NCI-H1417 treated with DMSO at 0.1 percent for 48 hours (cell line): ENCODE measurements at places on chromosomes 7 and 10.

- DNase-seq, result no peak
Observed at GRCh38 chr10:100524206-100524605, 4.5 kb upstream of the SEC31B start.

GRCh38 chr7:105690325-105690945 is 109.1 kb upstream of the EFCAB10 start:
- no peak for DNase-seq

- no peak for DNase-seq
Observed at GRCh38 chr7:43553999-43554398, 28.9 kb upstream of the STK17A start.

- no peak for DNase-seq
Observed at GRCh38 chr10:27743012-27743876, 2.4 kb downstream of the MKX start.

DNA sequence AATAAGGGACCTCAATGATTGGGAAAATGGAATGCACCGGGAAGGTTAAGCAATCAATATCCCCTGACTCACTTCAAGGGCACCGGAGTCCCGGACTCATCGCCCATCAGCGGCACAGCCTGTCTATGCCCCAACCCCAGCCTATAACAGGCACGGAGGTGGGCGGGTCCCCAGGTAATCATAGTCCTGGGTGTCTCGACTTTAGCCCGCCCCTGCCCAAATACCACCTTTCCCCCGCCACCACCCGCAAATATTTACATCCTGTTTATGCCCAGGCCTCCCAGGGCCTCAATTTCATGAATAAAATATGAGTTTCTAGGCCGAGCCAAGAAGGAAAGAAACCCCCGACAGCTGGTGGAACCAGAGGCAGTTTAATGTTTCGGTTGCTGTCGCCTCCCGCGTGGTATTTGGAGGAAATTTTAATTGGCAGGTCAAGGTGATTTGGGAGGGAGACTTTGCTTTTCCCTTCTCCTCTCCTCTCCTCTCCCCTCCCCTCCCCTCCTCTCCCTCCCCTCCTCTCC is 15.6 kb upstream of the RFC2 start:
- peak; percentile 22 for DNase-seq

DNA sequence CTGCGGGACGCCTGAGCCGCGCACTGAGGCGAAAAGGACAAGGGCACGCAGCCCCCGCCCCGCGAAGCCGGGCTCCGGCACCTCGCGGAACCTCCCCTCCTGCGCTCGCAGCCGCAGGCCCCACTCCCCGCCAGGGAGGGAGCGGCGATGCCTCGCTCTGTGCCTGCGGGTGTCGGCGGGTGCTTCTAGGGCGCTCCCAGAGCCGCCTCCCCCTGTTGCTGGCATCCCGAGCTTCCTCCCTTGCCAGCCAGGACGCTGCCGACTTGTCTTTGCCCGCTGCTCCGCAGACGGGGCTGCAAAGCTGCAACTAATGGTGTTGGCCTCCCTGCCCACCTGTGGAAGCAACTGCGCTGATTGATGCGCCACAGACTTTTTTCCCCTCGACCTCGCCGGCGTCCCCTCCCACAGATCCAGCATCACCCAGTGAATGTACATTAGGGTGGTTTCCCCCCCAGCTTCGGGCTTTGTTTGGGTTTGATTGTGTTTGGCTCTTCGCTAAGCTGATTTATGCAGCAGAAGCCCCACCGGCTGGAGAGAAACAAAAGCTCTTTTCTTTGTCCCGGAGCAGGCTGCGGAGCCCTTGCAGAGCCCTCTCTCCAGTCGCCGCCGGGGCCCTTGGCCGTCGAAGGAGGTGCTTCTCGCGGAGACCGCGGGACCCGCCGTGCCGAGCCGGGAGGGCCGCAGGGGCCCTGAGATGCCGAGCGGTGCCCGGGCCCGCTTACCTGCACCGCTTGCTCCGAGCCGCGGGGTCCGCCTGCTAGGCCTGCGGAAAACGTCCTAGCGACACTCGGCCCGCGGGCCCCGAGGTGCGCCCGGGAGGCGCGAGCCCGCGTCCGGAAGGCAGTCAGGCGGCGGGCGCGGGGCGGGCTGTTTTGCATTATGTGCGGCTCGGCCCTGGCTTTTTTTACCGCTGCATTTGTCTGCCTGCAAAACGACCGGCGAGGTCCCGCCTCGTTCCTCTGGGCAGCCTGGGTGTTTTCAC is 519 bp downstream of the ITGB8 start:
- no peak for DNase-seq

DNA sequence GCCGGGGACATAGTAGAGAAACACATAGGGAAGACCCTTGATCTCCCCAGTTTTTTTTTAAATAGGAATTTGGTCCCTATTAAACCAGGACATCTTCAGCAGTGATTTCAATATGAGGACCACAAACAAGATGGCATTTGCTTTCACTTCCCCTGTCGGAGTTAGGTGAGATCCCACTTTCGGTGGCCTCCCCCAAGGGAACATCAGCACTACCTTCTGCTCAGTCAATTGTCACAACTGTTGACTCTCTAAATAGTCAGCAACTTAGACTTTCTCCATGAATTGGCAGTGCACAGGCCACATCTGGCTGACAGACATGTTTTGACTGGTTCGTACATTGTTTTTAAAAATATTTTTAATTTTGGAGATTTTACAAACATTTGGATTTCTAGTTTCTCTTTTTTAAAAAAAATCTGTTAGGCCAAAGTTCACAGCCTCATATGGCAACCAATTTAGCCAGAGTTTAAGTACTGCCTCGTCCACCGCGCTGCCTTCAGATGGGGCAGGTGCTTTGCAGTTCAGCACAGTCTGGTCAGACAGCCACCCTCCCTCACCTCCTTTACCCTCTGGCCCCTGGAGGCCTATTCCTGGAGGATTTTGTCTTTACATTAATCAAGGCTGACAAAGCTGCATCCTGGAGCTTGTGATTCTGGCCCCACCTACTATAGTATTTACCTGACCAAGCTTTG is 139.2 kb upstream of the PRR15 start:
- no peak for DNase-seq

DNA sequence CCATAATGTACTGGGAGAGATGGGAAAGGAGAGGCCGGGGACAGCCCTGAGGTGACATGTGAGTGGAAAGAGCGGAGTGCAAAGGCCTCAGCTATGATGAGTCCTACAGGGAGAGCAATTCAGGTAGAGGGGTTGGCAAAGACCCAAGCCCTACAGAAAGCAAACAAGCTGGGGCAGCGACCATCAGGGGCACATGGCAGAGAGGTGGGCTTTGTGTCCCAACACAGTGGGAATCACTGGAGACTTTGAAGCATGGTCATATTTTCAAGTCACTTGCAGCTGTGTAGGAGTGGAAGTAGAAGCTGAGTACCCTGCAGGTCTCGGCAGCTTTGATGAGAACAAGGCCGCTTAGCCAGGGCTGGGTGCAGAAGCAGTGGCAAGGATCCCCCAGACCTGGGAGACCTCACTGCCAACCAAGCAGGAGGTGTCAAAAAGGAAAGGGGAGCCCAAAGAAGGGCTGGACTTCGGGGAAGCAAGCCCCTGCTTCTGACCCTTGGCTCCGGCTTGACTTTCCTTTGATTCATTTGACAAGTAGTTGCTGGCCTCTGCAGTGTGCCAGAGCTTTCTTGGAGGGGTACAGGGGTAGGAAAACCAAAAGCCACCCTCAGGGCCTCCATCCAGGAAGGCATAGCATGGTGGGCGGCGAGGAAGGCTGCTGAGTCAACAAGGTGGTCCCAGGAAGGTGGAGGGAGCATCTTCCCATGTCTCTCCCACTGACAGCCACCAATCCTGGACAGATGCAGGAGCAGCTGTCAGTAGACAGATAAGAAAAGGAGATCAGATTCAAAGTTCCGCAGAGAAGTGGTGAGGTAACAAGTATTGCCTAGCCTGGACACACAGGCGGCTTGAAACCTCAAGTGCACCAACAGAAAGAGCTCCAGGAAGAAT is 1.9 kb upstream of the PGAM2 start:
- DNase-seq, result no peak

DNA sequence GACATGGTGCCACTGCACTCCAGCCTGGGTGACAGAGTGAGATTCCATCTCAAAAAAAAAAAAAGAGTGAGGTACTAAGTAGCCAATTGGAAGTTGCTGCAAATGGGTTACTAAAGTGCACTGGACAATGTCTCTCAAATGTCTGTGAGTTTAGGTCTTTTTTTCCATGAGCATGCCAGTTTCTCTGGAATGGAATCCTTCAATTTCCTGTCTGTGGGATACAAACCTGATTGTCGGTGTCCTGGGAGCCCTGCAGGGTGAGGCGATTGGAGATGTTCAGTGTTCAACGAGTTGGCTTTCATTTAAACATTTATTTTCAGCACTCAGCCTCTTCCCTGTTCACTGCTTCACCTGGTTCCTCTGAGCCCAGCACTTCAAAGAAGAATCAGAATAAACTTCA is 5.3 kb upstream of the CALD1 start:
- DNase-seq, result no peak

DNA sequence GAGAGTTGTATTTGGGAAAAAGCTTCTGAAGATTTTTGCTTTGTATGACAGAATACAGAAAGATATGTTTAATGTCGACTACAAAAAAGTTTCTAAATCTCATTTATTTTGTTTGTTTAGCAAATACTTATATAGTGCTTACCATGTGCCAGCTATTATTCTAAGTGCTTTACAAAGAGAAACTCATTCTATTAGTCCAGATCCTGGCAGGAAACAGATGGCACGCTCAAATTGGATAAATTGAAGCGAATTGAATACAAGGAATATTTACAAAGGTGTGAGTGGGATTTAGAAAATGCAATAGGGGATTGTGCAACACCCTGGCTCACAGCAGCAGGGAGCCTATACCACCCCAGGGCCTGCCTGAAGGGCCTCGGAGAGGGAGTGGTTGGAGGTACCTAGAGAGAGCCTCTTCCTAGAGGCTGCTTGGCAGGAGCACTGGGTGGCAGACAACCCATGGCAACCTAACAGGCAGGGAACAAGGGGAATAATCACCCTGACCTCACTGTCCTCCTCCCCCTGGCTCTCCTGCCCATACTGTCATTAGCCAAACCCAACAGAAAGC is 27.6 kb upstream of the FAM204A start:
- DNase-seq, result peak; percentile 85

- no peak for DNase-seq
Observed at GRCh38 chr10:5076615-5077014, 17.6 kb upstream of the AKR1C3 start.

- no peak for DNase-seq
Observed at GRCh38 chr10:121627876-121628581, 29.8 kb upstream of the FGFR2 start.

GRCh38 chr10:115653473-115653872 is 560.3 kb downstream of the ATRNL1 start:
- DNase-seq, result no peak

- no peak for DNase-seq
Observed at GRCh38 chr10:110415809-110416208, 81.9 kb upstream of the DUSP5 start.

DNA sequence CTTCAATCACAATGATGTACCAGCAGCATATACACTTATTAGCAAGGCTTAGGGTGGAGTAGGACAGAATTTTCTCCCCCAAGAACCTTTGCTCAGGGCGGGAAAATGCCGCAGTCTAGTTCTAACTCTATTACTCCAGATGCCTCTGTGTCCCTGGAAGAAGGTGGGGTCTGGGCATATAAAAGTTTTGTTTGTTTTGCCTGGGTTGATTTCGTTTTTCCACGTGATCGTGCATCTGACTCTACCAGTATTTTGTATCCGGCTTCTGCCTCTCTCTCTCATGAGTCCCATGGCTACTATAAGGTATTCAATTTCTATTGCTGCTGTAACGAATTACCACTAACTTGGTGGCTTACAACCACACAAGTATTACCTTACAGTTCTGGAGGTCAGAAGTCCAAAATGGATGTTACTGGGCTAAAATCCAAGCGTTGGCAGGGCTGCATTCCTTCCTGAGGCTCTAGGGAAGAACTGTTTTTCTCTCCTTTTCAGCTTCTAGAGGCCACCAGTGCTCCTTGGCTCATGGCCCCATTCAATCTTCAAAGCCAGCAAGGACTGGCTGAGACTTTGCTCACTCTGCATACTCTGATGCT is 181.2 kb upstream of the PRSS58 start:
- DNase-seq, result no peak

DNA sequence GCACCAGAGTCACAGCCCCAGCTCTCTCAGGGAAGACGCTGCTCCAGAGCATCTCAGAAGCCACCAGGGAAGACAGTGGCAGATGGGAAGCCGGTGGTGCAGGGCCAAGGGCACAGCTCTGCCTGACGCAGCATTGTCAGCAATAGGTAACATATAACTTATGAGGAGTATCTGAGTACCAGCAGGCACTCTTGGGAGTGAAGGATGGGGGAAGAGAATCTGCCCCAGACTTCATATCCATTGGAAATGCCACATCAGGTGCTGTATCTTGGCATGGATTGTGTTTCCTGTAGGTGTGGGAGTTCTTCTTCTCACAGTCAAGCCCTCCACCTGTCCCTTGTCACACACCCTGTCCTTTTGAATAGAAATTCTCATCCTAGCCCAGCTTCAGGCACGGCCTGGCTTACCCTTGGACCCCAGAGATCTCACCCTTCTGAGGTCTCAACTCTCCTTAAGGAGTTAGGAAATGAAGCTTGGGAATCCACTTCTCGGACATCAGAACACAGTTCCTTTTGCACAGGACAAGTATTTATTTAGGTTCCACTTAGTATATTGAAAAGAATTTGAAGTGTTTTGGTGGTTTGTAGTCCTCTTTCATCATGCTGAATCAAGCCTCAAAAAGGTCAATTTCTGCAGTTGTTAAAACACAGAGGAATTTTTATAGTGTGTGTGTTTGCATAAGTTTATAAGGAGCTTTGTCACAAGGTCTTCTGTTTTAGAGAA is 9.9 kb downstream of the EPDR1 start:
- DNase-seq, result no peak

GRCh38 chr10:99711129-99711719 is 20.7 kb downstream of the COX15 start:
- no peak for DNase-seq

DNA sequence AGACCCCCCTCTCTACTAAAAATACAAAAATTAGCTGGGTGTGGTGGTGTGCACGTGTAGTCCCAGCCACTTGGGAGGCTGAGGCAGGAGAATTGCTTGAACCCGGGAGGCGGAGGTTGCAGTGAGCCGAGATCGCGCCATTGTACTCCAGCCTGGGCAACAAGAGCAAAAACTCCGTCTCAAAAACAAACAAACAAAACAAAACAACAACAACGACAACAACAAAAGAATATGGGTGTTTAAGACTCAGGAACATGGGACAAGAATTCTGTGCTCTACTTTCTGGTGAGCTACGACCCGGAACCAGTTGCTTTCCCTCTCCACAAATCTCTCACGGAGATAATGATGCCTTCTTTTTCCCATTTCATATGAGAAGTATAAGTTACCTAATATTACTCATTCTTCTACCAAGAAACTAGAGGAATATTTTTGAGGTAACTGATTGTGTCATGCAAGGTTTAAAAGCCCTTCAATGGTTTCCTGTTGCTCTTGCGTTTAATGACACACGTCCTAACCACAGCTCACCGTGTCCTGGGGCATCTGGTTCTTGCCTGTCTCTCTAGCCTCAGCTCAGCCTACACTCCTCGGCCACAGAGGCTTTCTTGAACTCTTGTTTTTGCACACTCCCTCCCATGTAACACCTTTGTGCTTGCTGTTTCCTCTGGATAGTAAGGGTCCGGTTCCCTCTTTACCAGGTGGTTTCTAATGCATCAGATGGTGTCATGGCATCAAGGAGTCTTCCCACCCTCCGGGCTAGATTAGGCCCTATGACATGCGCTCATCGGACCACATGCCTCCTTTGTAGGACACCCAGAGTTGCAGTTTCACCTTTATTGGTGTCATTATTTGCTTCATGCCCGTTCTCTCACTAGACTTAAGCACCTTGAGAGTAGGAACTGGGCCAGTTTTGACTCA is 67.5 kb downstream of the PFKFB3 start:
- DNase-seq, result no peak

- DNase-seq, result no peak
Observed at GRCh38 chr10:129761981-129762956, 201.8 kb downstream of the EBF3 start.
